ENCODE measurements at places on chromosomes 2 and 18.

DNA sequence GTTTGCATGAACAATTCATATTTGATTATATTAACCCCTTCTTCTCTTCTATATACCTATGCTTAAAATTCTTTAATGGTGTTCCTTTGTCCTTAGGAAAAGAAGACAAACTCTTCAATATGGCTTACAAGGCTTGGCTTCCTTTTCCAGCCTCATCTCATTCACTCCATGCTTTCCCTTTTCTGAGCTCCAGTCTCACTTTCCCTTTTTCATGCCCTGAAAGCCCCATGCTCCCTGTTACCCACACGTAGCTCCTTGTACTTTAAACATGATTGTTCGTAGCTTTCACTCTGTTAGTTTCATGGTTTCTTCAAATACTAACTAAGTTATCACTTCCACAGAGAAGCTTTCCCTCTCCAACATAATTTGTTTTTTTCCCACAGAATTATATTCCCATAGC, 161.3 kb downstream of the UBE2E3 start:
- DNase-seq, result no peak

GRCh38 chr2:105760639-105761337, 16.1 kb downstream of the NCK2 start:
- no peak for DNase-seq

- DNase-seq, result no peak
Measured at GRCh38 chr18:35334212-35334611, 10.0 kb downstream of the ZNF24 start.

DNA sequence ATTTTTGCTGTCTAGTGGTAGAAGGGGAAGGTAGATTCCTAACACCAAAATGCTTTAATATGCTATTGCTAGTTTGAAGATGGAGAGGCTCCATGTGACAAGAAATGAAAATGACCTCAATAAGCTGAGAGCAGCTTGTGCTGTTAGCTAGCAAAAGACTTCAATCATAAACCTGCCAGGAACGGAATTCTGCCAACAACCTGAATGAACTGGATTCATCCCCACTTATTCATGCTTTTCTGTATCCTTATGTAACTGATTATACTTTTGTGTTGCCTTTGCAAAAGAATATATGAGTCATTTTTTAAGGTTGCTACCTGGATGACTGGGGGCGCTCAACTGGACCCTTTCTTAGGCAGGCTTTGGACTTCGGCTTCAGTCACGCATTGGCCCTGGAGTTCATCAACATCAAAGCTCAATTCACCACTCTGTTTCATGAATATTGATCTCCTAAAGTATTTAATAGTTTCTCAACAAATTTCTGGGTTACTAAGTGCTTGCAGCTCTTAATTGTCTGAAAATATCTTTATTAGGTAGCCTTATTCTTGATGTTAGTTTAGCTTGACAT, 97.5 kb upstream of the KCNJ3 start:
- DNase-seq, result no peak

DNA sequence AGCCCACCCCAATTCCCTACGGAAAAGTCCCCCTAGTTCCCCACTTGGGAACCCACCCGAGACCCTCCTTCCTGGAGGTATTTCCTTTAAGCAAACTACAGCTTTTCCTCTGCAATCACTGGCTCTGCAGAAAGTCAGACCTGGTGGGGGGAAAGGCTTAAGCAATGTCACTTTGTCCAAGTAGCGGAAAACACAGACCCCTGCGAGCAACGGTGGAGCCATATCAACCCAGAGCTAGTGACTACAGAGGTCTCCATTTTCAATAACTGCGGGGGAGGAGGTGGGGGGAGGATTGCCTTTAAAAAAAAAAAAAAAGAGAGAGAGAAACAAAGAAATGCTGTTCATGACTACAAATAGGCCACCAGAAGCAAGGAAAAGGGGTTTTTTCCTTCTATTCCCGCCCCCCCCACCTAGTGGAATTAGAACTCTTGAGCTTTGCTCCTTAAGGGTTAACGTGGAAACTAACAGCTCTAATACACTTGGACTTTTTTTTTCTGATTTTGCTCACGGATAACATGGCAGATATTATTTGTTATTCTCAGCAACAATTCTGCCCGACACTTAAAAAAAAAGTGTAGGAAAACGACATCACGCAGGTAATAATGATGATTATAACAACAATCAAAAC, 1.1 kb upstream of the FRZB start:
- DNase-seq, result no peak

DNA sequence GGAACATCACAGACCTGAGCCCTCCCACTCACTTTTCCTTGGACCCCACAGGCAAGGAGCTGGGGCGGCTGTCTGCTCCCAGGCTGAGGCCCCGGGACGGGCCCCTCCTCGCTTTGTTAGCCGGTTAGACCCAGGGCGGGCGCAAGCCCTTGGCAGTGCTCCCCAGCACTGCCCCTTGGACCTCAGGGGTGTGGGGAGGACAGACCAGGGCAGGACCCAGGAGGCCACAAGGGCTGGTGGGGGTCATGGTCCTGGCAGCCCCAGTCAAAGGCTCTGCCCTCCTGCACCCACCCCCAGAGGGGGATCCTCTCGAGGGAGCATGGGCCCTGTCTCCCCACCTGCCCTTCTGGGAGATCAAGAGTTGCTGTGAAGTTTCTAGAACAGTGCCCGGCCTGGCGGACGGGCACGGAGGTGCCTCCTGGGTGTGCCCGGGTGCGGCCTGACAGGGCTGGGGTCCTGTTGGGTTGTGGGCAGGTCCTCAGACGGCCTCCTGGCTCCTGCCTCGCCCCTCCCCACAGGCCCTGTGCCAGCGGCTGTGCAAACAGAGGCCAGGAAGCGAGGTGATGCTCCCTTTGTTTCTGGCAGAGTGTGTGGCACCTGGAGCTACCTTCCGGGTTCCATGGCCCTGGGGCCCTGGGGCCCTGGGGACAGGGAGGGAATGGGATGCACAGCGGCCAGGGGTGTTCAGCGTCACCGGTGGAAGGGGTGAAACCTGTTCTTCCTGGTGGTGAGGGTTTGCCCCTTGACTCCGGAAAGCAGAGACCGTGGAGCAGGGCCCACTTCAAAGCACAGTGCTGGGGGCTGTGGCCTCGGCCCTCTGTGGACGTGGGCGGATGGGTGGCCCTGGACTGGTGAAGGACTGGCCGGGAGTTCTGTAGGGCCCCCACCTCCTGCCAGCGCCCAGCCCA, 2.9 kb upstream of the GAL3ST2 start:
- DNase-seq, result no peak

GRCh38 chr2:157785866-157786662, 90.1 kb downstream of the ACVR1 start:
- no peak for DNase-seq

DNA sequence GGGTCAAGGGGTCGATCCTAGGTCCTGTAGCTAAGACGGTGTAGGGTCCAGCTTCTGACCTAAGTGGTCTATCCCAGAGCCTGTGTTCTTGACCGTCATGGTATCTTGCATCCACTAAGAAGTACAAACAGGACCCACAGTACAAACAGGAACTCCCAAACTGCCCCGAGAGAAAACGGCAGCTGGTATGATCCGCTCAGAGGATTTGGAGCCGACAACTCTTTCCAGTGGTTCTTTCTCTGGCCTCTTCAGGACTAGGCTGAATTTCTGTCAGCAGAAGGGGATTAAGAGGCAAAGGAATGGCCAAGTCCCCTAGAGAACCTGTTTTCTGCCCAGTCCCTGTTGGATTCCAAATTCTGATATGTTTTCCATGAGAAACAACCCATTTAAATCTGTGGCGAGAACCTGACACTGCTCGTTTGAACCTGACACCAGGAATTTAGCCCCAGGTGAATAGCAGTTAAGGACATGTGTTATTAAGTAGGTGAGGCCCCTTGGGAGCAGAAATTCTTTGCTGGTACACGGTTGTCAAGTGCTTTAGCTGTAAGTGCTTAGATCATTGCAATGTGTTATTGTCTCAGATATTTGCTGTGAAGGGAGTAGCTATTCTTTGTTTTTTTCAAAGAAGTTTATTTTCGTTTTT, 50.5 kb upstream of the TXNDC2 start:
- no peak for DNase-seq

DNA sequence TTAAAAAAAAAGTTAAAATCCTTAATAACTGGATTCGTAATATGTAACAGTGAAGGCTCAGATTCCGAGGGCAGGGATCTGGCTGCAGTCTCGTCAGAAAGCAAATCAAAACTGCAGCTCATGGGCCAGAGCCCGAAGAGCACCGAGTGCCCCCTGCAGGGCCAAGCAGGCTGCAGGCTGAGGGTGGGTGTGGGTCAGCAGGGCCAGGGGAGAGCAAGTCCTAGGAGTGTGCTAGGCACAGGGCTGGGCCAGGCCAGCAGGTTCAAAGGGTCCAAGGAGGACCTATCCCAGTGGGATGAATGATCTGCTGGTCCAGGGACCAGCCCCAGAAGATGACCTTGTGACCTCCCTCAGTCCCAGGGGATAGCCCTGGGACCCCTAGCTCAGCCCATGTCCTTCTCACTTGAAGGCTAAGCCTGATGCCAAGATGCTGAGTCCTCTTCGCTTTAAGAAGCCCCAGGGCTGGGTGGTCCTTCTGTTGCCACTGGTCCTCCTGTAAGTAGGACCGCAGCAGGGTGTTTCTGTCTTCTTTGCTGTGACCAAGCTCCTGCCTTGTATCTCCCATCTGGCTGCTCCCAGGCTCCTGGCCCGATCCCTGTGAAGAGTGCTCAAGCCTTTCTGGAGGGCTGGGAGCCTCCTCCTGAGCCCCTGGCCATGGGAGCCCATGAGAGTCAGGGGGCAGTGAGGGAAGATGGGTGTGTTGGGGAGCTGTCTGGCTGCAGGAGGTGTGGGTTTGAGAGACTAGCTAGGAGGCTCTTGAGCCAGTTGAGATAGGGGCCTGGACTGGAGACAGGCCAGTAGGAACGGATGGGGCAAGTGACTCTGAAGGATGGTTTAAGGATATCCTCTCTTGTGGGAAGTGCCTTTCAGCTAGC, 150.7 kb downstream of the DYSF start:
- no peak for DNase-seq

GRCh38 chr2:70906439-70907005, 29.2 kb upstream of the ATP6V1B1 start:
- DNase-seq, result no peak
